ENCODE measurements at places on chromosomes 4 and X. TPM values are rescaled to one million over a fixed set of nuclear protein-coding genes. Genes with fewer than 3 reads are reported as not detected.
A peak's percentile ranks its signal among the peaks of the same experiment; 100 is the strongest.

DNA sequence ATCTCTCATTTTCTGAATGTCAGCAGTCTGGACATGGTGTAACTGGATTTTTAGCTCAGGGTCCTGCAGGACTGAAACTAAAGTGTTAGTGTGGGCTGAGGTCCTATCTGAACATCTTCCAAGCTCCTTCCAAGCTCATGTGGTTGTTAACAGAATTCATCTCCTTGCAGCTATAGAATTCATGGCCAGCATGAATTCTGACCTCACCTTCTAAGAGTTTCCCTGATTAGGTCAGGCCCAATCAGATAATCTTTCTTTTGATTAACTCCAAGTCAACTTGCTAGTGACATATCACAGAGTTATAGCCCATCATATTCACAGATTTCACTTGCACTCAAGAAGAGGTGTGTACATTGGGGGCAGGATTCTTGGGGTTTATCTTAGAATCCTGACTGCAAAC, 59.5 kb downstream of the LIMCH1 start:
- no peak overlapping the region for H3K27ac ChIP-seq
- H3K4me3 ChIP-seq: no peak overlapping the region
- no peaks in the 10 kb centered on the region for H3K36me3 ChIP-seq

GRCh38 chrX:55754861-55755294, 37.3 kb downstream of the RRAGB start:
- H3K4me3 ChIP-seq: no peak overlapping the region
- H3K27ac ChIP-seq: no peak overlapping the region
- no peaks in the 10 kb centered on the region for H3K4me1 ChIP-seq
- DNase-seq: no peak
- no peaks in the 10 kb centered on the region for H3K27me3 ChIP-seq

GRCh38 chrX:155592981-155593380, 19.8 kb downstream of the TMLHE start:
- H3K27ac ChIP-seq: no peak overlapping the region
- H3K4me1 ChIP-seq: no peaks in the 10 kb centered on the region
- no peaks in the 10 kb centered on the region for H3K27me3 ChIP-seq
- DNase-seq: no peak

DNA sequence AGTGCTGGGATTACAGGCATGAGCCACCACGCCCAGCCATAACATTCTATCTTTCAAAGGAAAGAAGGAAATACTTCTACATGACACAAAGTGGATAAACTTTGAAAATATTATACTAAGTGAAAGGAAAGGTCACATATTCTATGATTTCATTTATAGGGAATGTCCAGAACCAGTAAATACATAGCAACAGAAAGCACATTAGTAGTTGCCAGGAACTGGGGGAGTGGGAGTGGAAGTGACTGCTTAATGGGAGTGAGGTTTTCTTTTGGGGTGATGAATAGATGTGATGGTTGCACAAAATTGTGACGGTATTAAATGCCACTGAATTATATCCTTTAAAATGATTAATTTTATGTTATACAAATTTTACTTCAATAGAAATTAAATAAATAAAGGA, 95.7 kb upstream of the IL15 start:
- H3K4me1 ChIP-seq: no peaks in the 10 kb centered on the region
- H3K27ac ChIP-seq: no peak overlapping the region
- H3K27me3 ChIP-seq: no peaks in the 10 kb centered on the region
- DNase-seq: no peak
- no peaks in the 10 kb centered on the region for H3K36me3 ChIP-seq

DNA sequence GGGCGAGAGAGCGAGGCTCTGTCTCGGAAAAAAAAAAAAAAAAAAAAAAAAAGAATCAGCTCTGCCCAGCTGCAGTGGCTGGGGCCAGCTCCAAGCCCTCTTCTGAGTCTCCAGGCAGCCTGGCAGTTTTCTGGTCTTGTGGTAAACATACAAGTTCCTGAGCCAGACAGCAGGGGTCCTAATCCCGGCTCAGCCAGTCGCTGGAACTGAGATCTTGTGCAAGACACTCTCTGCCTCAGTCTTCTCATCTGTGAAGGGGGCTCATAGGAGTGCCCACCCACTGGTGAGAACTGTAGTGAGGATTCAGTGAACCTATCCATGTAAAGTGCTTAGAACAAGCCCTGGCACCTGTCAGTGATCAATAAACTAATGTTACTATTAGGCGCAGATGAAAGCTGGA, 41.8 kb downstream of the C4orf50 start:
- H3K27ac ChIP-seq: no peak overlapping the region
- H3K4me1 ChIP-seq: no peaks in the 10 kb centered on the region
- H3K36me3 ChIP-seq: no peaks in the 10 kb centered on the region
- H3K4me3 ChIP-seq: no peak overlapping the region
- no peak for DNase-seq

DNA sequence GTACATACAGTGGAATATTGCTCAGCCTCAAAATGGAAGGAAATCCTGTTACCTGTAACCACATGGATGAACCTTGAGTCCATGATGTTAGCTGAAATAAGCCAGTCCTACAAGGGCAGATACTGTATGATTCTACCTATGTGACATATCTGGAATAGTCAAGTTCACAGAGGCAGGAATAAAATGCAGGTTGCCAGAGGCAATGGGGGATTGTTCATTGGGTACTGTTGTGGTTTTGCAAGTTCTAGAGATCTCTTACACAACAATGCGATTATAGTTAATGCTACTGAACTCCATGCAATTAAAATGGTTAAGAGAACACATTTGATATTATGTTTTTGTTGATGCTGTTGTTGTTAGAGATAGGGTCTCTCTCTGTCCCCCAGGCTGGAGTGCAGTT, 74.6 kb downstream of the SHROOM2 start:
- H3K36me3 ChIP-seq: no peaks in the 10 kb centered on the region
- peaks cover 5% of the 10 kb centered on the region for H3K27me3 ChIP-seq
- H3K27ac ChIP-seq: no peak overlapping the region
- no peak overlapping the region for H3K4me3 ChIP-seq
- DNase-seq: no peak

DNA sequence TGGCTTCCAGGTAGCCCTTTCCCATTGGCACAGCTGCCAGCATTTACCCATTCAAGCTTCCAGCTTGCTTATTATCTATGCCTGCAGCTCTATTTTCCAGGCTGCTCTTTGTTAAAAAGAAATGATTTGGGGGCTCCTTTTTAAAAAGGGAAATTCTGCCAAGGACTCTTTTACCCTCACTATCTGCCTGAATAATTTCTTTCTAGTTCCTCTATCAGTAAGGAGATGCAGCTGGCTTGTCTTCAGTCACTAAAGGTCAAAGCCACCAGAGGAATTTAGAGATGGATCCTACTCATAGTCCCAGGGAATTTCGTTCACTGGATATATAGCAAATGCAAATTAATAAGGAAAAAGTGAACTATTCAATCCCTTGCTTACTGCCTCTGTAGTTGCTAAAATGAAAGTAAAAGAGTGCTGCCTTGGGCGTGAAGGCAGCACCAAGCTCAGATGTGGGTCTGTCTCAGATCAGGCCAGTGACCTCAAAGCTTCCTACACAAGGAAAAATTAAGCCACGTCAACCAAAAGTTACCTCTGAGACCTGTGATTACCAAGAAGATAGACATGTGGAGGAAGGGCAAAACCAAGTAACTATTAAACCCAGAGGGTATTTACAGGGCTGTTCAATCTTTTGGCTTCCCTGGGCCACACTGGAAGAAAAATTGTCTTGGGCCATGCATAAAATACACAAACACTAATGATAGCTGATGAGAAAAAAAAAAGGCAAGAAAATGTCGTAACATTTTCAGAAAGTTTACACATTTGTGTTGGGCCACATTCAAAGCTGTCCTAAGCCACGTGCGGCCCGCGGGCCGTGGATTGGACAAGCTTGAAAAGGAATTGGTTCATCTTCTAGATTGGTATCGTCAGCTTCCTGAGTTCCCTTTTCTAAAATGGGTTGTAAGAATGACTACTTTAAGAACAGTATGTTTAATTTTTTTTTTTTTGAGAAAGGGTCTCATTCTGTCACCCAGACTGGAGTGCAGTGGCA, 5.3 kb downstream of the ARSF start:
- H3K36me3 ChIP-seq: no peaks in the 10 kb centered on the region
- no peaks in the 10 kb centered on the region for H3K4me1 ChIP-seq
- no peak for DNase-seq
- H3K27ac ChIP-seq: no peak overlapping the region
- H3K4me3 ChIP-seq: no peak overlapping the region

- no peak overlapping the region for H3K4me3 ChIP-seq
- H3K36me3 ChIP-seq: no peaks in the 10 kb centered on the region
- no peak overlapping the region for H3K27ac ChIP-seq
Measured at GRCh38 chr4:167903291-167903721, 189.0 kb upstream of the ANXA10 start.

GRCh38 chr4:98571161-98571786, 87.1 kb downstream of the TSPAN5 start:
- no peak overlapping the region for H3K4me3 ChIP-seq
- H3K4me1 ChIP-seq: peaks cover 12% of the 10 kb centered on the region
- no peaks in the 10 kb centered on the region for H3K27me3 ChIP-seq
- no peak for DNase-seq

- no peaks in the 10 kb centered on the region for H3K4me1 ChIP-seq
- H3K27ac ChIP-seq: no peak overlapping the region
- no peak overlapping the region for H3K4me3 ChIP-seq
- H3K36me3 ChIP-seq: no peaks in the 10 kb centered on the region
- DNase-seq: no peak
Measured at GRCh38 chrX:48493890-48494364, 14.9 kb upstream of the PORCN start.

DNA sequence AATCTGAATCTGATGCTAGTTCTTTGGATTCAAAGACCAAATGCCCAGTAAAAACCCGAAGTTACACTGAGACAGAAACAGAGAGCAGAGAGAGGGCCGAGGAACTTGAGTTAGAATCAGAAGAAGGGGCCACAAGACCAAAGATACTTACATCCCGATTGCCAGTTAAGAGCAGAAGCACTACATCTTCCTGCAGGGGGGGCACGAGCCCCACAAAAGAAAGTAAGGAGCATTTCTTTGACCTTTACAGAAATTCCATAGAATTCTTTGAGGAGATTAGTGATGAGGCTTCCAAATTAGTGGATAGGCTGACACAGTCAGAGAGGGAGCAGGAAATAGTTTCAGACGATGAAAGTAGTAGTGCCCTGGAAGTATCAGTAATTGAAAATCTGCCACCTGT, 309.3 kb downstream of the ANK2 start:
- no peak overlapping the region for H3K4me3 ChIP-seq
- H3K27me3 ChIP-seq: no peaks in the 10 kb centered on the region
- H3K27ac ChIP-seq: no peak overlapping the region
- no peaks in the 10 kb centered on the region for H3K36me3 ChIP-seq
- DNase-seq: no peak

GRCh38 chrX:147693511-147693910, 218.2 kb upstream of the FMR1 start:
- no peak overlapping the region for H3K27ac ChIP-seq
- no peaks in the 10 kb centered on the region for H3K27me3 ChIP-seq
- no peak overlapping the region for H3K4me3 ChIP-seq
- no peaks in the 10 kb centered on the region for H3K4me1 ChIP-seq
- H3K36me3 ChIP-seq: no peaks in the 10 kb centered on the region

DNA sequence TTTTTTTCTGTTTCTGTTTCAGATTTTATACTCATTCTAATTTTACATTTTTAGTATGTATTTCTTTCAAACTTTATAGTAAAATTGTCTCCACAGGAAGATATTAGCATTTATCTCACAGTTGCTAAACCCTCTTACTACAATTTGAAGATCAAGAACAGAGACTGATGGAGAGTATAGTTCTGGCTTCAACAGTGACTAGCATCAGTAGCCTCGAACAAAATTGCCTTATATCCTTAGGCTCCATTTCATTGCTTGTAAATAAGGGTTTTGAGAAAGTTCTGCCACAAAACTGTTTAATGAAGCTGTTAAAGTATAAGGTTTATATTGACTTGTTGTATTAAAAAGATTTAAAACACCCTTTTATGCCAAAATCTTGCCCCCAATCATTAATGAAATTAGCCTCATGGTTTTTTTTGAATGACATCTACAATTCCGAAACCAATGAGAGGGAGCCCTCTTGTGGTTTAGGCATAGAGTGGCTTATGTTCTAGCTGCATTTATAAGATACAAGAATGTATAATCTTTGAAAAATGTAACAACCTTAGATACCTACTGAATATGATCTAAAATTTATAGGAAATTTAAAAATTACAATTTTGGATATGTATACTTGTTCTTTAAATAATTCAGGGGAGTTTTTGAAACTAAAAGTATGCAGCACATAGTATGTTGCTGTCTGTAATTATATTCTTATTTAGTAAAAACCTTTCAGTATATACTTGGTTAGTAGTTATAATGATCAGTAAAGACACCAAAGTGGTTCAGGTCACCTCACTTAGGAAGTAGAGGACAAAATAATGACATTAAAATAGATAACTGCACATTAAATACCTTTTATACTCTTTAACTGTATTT, 109.8 kb upstream of the HPGD start:
- no peak overlapping the region for H3K4me3 ChIP-seq
- H3K27me3 ChIP-seq: no peaks in the 10 kb centered on the region
- no peaks in the 10 kb centered on the region for H3K36me3 ChIP-seq
- H3K27ac ChIP-seq: no peak overlapping the region
- no peaks in the 10 kb centered on the region for H3K4me1 ChIP-seq

GRCh38 chr4:41145571-41146078, 68.7 kb downstream of the APBB2 start:
- peaks cover 6% of the 10 kb centered on the region for H3K36me3 ChIP-seq
- peaks cover 13% of the 10 kb centered on the region for H3K4me1 ChIP-seq
- no peak overlapping the region for H3K4me3 ChIP-seq
- DNase-seq: no peak
- H3K27ac ChIP-seq: peak overlapping the region; percentile 97

DNA sequence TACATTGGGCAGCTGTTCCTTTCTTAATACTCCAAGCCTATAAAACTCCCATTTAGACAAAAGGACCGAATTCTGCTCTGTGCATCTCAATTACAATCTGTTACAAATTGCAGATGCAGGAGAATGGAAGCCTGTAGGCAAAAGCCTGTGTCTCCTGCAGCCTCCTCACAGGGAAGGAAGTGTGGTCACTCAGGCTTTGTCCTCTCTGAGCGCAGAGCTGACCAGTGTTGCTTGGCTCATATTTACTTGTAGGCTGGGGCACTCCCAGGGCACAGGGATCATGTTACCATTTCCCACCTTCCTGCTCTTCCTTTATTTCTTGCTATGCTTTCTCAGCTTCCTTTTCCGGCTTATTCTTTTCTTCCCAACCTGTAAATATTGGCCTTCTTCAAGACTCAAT, 15.7 kb downstream of the SUPT20HL2 start:
- no peaks in the 10 kb centered on the region for H3K27me3 ChIP-seq
- H3K36me3 ChIP-seq: no peaks in the 10 kb centered on the region
- no peak overlapping the region for H3K27ac ChIP-seq
- DNase-seq: peak; percentile 21
- no peak overlapping the region for H3K4me3 ChIP-seq

GRCh38 chrX:47831788-47832187, 4.9 kb upstream of the ZNF81 start:
- H3K4me3 ChIP-seq: no peak overlapping the region
- no peak overlapping the region for H3K27ac ChIP-seq
- no peaks in the 10 kb centered on the region for H3K36me3 ChIP-seq

Gene PAGE5
- polyA plus RNA-seq: 7.1 TPM

Gene TMEM35A
- polyA plus RNA-seq: 5.6 TPM

Gene PCDH18
- polyA plus RNA-seq: 25.0 TPM

Gene ZCCHC18
- polyA plus RNA-seq: 7.5 TPM

Gene C4orf54
- polyA plus RNA-seq: not detected

Gene NXF2
- polyA plus RNA-seq: not detected

Gene NEXMIF
- polyA plus RNA-seq: not detected

Gene HSD17B13
- 0.13 TPM for polyA plus RNA-seq

Gene PAGE2B
- 0.31 TPM for polyA plus RNA-seq

Gene ARAP2
- polyA plus RNA-seq: not detected

All from SK-N-SH (cell line).